Tibial nerve (tissue), 4 donors: ENCODE measurements at places on chromosomes 2 and 18. TPM values are rescaled to one million over a fixed set of nuclear protein-coding genes. Genes with fewer than 3 reads are reported as not detected.

DNA sequence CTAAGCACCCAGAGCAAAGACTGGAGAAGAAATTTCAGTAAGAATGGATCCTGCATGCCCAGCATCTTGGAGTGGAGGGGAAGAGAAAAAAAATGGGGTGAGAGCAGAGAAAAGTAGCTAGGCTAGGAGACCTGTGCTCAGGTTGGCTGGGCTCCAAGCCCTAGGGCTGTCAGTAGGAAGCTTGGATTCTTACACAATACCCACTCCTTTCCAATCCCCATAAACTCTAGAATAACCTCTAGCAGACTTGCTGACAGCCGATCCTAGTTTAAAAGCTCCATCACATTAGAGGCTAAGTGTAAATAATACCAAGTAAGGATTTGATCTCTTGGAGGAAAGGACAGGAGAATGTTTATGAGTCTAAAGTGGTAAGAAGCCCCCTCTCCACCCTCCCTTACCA lies 46.2 kb upstream of the NABP1 start:
- no peaks in the 10 kb centered on the region for H3K27me3 ChIP-seq
- no peaks in the 10 kb centered on the region for H3K36me3 ChIP-seq

DNA sequence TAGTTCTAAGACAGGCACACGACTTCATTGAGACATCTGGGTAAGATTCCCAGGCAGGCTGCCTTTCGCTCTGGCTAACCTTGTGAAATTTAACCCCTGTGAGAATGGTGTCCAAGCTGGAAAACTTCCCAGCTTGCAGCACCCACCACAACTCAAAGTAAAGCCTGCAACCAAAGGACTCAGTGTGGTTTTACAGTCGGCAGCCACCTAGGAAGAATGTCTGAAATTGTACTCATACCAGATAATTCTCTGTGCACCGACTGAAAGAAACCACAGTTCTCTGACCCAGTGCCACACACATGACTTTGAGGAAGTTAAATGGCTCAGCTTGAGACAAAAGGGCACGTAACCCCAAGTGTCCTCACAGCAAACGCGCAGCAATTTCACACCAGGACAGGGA lies 125.7 kb downstream of the RBMS1 start:
- no peaks in the 10 kb centered on the region for H3K36me3 ChIP-seq
- H3K27ac ChIP-seq = no peak overlapping the region
- peaks cover 53% of the 10 kb centered on the region for H3K4me1 ChIP-seq
- H3K27me3 ChIP-seq = no peaks in the 10 kb centered on the region
- H3K4me3 ChIP-seq = no peak overlapping the region

DNA sequence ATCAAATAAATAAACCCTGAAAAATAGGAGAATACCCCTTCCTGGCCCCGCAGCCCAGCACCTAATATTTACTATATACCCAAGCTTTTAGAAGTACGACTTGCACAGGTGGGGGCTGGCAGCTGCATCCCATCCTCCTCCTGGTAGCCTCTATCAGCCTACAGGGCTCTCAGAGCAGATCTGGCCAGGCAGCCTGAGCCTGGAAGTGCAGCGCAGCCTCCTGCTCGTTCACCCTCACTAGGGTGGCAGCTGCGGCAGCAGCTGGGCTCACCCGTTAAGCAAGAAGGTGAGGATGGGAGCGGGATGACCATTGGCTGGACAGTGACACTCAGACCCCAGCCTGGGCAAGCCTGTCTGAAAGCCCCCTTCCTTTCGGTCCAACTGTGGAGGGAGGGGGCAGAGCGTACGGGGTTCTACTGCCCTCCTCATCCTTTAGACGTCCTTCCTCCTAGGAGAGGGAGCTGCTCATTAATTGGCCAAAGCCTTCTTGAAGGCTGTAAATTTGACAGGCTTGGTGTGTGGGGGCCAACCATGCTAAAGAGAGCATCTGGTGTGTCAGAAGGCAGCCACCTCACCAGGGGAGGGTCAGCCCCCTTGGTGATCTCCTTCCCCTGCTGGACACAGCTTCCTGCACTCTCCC lies 23.3 kb downstream of the MPHOSPH10 start:
- no peak overlapping the region for H3K4me3 ChIP-seq
- H3K4me1 ChIP-seq = no peaks in the 10 kb centered on the region
- peaks cover under 1% of the 10 kb centered on the region for H3K36me3 ChIP-seq

- H3K4me3 ChIP-seq = no peak overlapping the region
- no peaks in the 10 kb centered on the region for H3K36me3 ChIP-seq
- H3K4me1 ChIP-seq = peaks cover 3% of the 10 kb centered on the region
- H3K27me3 ChIP-seq = no peaks in the 10 kb centered on the region
These were observed 194.3 kb downstream of the RTP5 start for GRCh38 chr2:242063850-242064249.

The HOXD12 gene
- total RNA-seq = not detected

DNA sequence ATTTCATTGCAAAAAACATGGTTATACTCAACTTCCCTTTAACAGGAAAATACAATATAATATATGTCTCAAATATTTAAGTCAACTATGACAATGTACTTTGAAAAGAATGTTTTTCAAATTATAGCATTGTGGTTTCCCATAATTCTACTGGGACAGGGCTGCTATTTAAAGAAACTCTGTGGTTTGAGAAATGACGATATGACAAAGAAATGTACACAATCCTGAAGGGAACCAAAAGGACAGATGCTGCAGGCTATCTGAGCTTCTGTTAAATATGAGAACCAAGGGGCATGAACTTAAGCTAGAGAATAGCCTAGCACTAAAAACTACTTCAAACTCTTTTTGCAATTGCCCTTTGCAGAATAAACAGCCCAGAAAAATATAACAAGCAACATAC lies 415.9 kb downstream of the GRB14 start:
- peaks cover 4% of the 10 kb centered on the region for H3K4me1 ChIP-seq
- H3K27me3 ChIP-seq = no peaks in the 10 kb centered on the region
- H3K27ac ChIP-seq = no peak overlapping the region

GRCh38 chr2:17762451-17762850 lies 8.5 kb downstream of the GEN1 start:
- no peaks in the 10 kb centered on the region for H3K27me3 ChIP-seq
- H3K4me3 ChIP-seq = no peak overlapping the region
- no peak for DNase-seq
- H3K36me3 ChIP-seq = no peaks in the 10 kb centered on the region
- H3K4me1 ChIP-seq = no peaks in the 10 kb centered on the region
- no peak overlapping the region for H3K27ac ChIP-seq

- no peaks in the 10 kb centered on the region for H3K27me3 ChIP-seq
- peaks cover under 1% of the 10 kb centered on the region for H3K4me1 ChIP-seq
- H3K36me3 ChIP-seq = no peaks in the 10 kb centered on the region
These were observed 31.9 kb downstream of the CIB4 start for GRCh38 chr2:26609205-26609631.

The TYW5 gene
- total RNA-seq = 7.1 TPM

DNA sequence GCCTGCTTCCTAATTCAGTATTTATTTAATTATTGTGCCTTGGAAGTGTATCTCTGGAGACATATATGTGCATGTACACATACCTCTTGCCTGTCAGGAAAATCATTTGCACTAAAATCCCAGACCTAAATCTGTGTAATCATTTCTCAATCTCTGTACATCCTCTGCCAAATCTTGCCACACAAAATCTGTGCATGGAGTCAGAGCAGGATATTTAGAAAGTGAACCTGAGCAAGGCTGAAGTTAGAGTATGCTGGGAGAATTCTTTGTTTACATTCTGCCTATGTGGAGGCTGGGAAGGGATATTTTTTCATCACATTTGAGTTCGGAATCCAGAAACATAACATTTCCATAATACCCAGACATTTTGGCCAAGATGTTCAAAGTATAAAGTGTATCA lies 9.3 kb downstream of the XRCC5 start:
- H3K36me3 ChIP-seq = peaks cover 77% of the 10 kb centered on the region
- no peaks in the 10 kb centered on the region for H3K27me3 ChIP-seq
- no peak overlapping the region for H3K4me3 ChIP-seq
- H3K27ac ChIP-seq = no peak overlapping the region
- DNase-seq = no peak
- peaks cover 64% of the 10 kb centered on the region for H3K4me1 ChIP-seq

DNA sequence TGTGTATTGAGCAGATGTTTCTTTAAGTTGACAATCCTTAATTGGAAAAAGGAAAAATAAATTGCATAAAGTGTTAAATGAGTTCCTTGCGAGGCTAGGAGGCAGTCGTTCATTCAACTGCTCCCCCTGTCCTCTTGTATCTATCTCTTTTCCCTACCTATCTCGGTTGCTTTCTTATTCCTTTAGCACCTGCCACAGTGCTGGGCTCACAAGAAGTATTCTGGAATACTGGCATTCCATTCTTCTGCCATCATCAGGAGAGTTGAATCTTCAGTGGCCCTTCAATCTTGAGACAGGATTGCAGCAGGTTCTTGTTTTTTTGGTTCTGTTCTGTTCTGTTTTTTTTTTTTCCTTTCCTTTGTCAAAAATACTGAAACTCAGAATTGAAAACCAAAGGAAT lies 143.1 kb upstream of the AQP4 start:
- no peak overlapping the region for H3K4me3 ChIP-seq
- DNase-seq = no peak
- peaks cover 3% of the 10 kb centered on the region for H3K4me1 ChIP-seq
- no peaks in the 10 kb centered on the region for H3K36me3 ChIP-seq
- H3K27me3 ChIP-seq = no peaks in the 10 kb centered on the region

GRCh38 chr2:127324635-127325034 lies 30.7 kb upstream of the ERCC3 start:
- no peaks in the 10 kb centered on the region for H3K36me3 ChIP-seq
- DNase-seq = no peak
- H3K4me1 ChIP-seq = no peaks in the 10 kb centered on the region
- H3K27me3 ChIP-seq = no peaks in the 10 kb centered on the region
- no peak overlapping the region for H3K4me3 ChIP-seq

The POTEF gene
- total RNA-seq = not detected

The DCDC2C gene
- 22.3 TPM for total RNA-seq
